WTC11 (cell line): ENCODE measurements at places on chromosomes 2 and 18.

DNA sequence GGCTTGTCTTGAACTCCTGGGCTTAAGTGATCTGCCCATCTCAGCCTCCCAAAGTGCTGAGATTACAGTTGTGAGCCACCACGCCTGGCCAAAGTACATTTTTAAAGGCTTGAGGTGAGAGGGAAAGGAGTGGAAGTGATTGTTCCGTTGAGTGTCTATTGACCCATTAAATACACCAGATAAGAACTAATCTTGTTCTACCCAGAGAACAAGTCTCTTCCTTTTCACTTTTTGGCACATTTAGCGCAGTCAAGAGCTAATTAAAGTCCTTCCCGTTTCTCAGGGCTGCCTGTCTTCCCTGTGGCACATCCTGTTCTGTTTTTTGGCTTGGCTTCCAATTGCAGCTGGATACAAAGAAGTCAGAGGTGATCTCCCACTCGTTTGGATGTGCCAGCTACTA is 172.3 kb downstream of the ALPK2 start:
- DNase-seq = no peak

GRCh38 chr18:62366992-62367391 is 41.9 kb downstream of the TNFRSF11A start:
- DNase-seq = peak; percentile 39

GRCh38 chr2:230258483-230258882 is 32.9 kb downstream of the SP140 start:
- no peak for DNase-seq

DNA sequence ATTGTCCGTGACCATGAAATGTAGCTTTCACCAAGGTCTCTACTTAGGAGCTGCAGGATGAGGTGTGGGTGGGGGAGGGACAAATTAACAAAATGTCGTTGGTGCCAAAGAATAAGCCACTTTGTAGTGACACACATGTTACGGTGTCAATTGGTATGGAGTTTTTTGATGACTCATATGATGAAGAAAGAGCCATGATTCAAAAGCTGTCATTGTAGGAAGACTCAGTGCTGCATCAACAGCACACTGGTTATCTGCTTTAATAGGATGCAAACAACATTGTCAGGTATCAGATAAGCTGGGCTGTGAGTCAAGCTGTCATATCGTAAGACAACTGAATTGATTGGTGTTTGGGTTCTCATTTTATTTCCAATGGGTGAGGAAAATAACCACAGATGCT is 36.6 kb upstream of the BOD1L2 start:
- DNase-seq = no peak

- no peak for DNase-seq
Measured at GRCh38 chr18:55529581-55529980, 58.4 kb downstream of the TCF4 start.

- no peak for DNase-seq
Measured at GRCh38 chr2:190097115-190097514, 34.6 kb upstream of the MSTN start.

DNA sequence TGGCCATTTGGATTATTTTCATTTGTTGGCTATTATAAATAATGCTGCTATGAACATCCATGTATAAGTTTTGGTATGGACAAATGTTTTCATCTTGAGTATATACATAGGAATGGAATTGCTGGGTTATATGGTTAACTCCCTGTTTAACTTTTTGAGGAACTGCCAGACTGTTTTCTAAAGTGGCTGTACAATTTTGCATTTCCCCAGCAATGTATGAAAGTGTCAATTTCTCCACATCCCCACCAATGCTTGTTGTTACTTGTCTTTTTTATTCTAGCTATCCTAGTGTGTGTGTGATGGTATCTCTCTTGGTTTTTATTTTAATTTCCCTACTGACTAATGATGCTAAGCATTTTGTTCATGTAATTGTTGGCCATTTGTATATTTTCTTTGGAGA is 90.6 kb upstream of the CYP26B1 start:
- no peak for DNase-seq
